ENCODE measurements at places on chromosomes 5 and 9. TPM values are rescaled to one million over a fixed set of nuclear protein-coding genes. Genes with fewer than 3 reads are reported as not detected.

The VCAN gene
- total RNA-seq: 2.5 TPM

The TEX48 gene
- total RNA-seq: not detected

The COL23A1 gene
- total RNA-seq: 0.34 TPM

The NEURL1B gene
- 1.5 TPM for total RNA-seq

The PRLR gene
- 0.34 TPM for total RNA-seq

The PCAT7 gene
- total RNA-seq: under 0.01 TPM

The TMC1 gene
- total RNA-seq: not detected

The PCDHB4 gene
- not detected for total RNA-seq

The MYMK gene
- not detected for total RNA-seq

The CBY3 gene
- not detected for total RNA-seq

The ZFP37 gene
- 1.5 TPM for total RNA-seq

The HK3 gene
- 0.34 TPM for total RNA-seq

The SLC31A2 gene
- total RNA-seq: 6.3 TPM

The PCDHA3 gene
- under 0.01 TPM for total RNA-seq

The GABRA1 gene
- total RNA-seq: not detected

The CD14 gene
- 1.3 TPM for total RNA-seq
